Stimulated activated CD8-positive, alpha-beta memory T cell treated with anti-CD3 and anti-CD28 coated beads, Interleukin-2, amount 100 ng/mL, for 1 hour (primary cell): ENCODE measurements at places on chromosomes 2 and 18.

- DNase-seq: no peak
Observed at GRCh38 chr2:85259101-85259590, 68.6 kb downstream of the TGOLN2 start.

DNA sequence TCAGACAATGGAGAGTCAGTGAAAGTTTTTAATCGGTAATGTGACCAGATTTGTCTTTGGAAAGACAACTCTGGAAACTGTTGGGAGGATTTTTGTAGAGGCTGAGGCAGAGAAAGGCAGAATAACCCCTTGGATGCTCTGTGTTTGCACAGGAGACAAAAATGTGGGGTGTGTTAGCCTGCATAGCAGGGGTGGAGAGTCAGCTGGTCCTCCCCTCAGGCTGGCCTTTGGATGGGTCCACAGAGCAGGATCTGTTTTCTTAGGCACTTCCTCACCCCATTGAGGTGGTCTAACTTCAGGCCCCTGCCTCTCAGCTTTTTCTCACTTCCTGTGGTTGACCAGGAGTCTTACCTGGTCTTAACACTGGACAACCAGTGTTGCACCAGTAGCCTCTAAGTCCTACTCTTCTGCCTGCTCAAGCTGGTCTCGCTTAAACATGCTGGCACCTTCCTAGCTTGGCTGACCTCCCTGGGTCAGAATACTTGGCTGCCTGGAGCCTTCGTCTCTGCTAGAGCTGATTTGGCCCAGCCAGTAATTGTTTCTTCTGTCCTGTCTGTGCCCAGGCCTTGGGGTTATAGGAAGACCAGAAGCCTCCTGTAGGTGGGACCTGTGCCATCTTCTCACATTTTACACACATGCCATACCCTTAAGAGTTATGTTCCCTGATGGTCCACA is 259.8 kb upstream of the RASGRP3 start:
- DNase-seq: no peak

- no peak for DNase-seq
Observed at GRCh38 chr18:55337138-55337537, 250.9 kb downstream of the TCF4 start.

GRCh38 chr2:74037379-74037860 is 52.7 kb downstream of the TET3 start:
- no peak for DNase-seq

DNA sequence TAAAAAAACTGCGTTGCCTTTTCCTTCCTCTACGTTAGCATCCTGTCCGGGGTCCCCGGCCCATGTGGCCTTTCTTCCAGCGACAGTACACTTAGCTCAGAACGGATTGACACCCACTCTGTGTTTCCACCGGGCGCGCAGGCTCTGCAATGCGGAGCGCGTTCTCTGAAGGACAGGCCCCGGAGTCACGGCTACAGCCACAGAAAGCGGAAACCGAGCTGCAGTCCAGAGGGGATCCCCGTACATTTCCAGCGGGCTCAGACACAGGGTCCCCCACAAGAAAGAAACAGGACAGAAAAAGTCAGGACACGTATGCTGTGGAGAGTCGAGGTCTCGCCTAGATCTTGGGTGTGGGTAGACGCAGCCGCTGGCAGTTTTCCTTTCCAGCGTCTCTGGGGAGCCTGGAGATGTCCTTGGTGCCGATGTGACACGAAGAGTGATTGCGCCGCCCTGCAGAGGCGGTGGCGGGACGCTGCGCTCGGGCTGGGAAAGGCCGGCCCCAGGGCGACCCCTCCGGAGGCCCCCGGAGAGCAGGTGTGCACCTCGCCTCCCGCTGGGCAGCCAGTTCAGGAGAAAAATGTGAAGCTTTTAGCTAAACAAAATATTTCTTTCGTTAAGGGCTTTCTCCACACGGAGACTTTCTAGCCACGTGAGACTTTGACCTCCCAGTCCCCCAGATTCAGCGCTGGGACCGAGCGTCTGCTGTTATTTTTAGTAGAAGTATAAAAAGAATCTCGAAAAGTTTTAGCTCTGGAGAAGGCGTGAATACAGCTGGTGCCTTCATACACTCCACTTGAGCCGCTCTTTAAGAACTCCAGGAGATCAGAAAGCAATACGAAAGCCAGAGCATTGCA is 1.3 kb upstream of the ACKR3 start:
- DNase-seq: no peak

DNA sequence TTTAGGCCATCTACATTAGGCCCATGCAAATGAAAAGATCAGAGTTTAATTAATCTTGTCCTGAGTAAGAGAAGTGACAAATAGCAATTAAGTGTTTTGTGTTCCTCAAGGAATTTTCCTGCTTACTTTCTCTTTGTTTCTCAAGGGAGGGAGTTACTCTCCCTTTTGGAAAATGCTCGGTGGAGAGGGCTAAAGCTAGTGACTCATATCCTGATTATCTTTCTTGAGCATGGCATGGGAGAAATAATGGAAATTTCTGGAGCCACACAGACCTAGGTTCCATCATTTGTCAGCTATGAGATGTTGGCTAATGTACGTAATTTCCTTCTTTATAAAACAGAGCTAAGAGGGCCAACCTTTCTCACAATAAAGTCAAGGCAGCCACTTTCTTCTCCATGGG is 177.1 kb downstream of the ETAA1 start:
- DNase-seq: no peak

GRCh38 chr2:28074137-28074536 is 183.6 kb downstream of the BABAM2 start:
- no peak for DNase-seq

DNA sequence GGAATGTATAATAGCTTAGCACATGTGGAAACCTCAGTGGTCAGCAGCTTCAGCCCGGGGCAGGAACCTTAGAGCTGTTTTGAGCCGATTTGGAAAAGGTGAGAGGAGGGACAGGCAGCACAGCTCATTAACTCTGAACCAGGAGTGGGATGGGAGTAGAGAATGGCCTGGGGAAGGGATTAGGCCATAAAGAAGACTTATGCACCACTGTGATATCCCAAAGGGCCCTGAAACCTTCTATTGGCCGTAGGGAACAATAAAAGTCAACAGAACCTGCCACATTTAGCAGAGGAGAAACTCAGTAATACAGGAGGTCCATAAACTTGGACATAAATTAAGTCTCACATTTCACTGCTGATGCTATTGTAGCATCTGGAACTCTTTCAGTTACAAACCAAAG is 124.2 kb upstream of the REV1 start:
- DNase-seq: no peak

DNA sequence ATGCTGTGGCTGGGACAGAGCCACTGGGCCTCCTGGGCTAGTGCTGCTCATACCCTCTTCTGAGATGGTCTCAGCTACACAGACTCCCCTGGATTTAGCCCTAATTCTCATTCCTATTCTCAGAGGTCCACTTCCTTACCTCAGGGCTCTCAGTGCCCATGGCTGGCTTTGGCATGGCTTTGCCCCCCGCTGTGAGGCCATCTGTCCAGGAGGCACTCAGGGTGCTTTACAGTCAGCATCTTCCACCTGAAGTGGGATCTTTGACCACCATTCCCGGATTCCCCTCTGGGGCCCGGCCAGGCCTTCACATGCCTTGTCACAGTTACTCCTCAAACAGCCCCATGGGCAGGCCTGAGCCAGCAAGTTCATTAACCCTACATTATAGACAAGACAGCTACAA is 161.8 kb downstream of the CELF4 start:
- DNase-seq: no peak

GRCh38 chr2:109017017-109017416 is 28.0 kb upstream of the EDAR start:
- no peak for DNase-seq

- no peak for DNase-seq
Observed at GRCh38 chr2:120904830-120905234, 169.2 kb downstream of the GLI2 start.

DNA sequence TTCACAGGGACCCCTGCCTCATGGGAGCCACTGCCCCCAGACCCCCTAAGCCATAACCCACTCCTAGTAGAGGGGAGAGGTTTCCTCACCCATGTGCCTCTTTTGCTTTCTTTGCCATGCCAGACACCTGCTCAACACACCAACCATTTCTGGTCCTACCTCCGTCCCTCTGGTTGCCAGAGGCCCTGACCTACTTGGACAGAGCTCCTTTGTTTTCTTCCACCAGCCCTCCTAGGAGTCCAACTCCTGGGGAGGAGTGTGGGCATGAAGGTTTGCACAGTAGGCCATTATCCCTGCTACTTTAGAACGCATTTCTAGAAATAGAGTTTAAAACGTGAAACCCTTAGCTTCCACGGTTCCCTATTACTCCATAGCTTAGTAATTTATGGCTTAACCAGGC is 76.6 kb upstream of the FAM237A start:
- DNase-seq: no peak

GRCh38 chr2:189336276-189336975 is 104.8 kb upstream of the WDR75 start:
- no peak for DNase-seq

GRCh38 chr2:234518986-234519642 is 22.2 kb upstream of the ARL4C start:
- no peak for DNase-seq

GRCh38 chr2:235757640-235758039 is 263.8 kb downstream of the AGAP1 start:
- no peak for DNase-seq

- DNase-seq: no peak
Observed at GRCh38 chr2:7458066-7458465, 540.9 kb downstream of the RNF144A start.

DNA sequence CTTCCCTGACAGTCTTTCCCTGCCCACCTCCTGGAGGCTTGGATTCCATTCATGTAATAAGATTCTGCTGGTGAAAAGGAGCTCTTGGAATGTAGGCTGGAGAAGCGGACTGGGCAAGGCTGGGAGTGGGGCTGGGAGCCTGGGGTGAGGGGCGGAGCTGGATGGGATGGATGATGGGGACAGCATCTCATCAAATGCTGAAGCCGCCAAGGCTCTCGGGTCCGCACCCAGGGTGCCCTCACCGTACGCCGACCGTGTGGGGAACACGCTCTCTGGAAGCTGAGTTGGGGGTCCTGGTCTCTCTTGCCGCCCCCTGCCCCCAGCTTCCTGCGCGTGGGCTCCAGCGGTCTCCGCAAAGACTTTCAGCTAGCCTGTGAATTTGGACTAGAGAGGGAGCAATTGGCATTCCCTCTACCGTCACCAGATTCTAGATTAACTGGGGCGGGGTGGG is 9.1 kb downstream of the RAX start:
- DNase-seq: no peak

DNA sequence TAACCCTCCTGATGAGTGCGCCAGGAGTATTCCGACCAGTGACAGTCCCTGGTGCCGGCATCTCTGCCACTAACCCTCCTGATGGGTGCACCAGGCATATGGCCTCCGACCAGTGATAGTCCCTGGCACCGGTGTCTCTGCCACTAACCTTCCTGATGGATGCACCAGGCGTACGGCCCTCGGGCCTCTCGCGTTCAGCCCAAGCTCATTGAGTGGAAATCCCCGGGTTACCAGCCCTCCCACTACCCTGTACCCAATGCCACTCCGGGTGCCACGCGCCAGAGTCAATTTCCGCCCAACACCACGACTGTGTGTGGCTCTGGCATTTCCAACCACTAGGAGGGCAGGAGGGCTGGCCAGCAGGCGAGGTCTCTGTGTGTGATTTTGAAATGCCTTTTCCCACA is 11.7 kb upstream of the GPC1 start:
- DNase-seq: no peak

- DNase-seq: no peak
Observed at GRCh38 chr2:176405477-176405876, 136.2 kb downstream of the MTX2 start.

DNA sequence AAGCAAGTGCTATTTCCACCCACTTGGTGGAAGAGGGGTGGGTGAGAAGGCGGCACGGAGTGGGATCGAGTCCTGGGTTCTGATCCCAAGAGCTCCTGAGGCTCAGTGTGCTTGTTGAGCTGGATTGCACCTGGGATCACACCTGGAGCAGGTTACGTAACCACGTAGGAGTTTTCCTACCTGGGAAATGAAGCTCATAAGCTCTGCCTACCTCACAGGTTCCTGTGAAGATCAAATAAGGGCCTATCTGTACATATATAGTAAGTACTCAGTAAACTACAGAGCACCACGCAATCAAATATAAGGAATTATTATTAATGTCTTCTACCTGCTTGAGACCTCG is 11.0 kb downstream of the NPC1 start:
- no peak for DNase-seq

GRCh38 chr18:28459587-28459986 is 282.7 kb upstream of the CDH2 start:
- no peak for DNase-seq

- no peak for DNase-seq
Observed at GRCh38 chr2:54912893-54913292, 137.4 kb downstream of the RTN4 start.

DNA sequence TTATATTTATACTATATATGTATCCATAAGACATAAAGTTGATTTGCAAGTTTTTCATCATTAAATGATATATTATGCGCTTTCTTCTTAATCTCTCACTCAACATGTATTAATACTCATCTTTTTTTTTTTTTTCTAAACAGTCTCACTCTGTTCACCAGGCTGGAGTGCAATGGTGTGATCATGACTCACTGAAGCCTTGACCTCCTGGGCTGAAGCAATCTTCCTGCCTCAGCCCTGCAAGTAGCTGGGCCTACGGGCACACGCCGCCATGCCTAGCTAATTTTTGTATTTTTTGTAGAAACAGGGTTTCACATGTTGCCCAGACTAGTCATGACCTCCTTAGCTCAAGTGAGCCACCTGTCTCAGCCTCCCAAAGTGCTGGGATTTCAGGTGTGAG is 51.4 kb upstream of the MAP4K3 start:
- DNase-seq: no peak

- no peak for DNase-seq
Observed at GRCh38 chr2:69501301-69501700, 64.1 kb upstream of the NFU1 start.

DNA sequence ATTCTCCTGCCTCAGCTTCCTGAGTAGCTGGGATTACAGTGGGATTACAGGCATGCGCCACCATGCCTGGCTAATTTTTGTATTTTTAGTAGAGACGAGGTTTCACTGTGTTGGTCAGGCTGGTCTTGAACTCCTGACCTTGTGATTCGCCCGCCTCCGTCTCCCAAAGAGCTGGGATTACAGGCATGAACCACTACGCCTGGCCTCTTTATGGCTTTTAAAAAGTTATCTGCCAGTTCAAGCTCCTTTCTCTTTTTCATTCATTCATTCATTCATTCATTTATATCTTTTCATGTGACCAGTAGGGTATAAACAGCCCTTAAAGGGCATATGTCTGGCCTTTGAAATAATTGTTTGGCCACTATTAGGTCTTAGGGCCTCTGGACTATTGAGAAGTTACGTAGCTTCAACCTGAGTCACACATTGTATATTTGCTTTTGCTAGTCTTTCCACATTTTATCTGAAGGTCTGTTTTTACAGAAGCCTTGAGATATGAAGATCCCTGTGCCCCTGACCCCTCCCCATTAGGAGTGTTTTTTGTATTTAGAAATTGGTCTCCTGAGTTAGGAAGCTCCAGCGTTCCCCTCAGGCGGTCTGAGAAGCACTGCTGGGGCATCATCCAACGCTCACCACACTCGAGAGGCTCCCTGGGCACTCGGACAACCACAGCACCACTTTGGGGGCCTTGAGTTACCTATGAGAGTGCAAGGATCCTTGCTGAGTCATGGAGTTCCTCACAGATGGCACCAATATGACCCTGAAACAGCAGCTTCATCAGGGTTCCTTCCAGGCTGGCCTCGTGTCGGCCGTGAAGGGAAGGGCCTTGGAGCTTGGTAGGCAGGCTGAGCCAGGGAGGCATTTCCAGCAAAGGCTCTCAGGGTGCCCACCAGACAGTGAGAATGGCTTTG is 21.8 kb downstream of the FZD5 start:
- DNase-seq: no peak

- DNase-seq: no peak
Observed at GRCh38 chr2:226699321-226699720, 100.3 kb downstream of the IRS1 start.
